ENCODE measurements at places on chromosomes 1 and 21.
A peak's percentile ranks its signal among the peaks of the same experiment; 100 is the strongest.

DNA sequence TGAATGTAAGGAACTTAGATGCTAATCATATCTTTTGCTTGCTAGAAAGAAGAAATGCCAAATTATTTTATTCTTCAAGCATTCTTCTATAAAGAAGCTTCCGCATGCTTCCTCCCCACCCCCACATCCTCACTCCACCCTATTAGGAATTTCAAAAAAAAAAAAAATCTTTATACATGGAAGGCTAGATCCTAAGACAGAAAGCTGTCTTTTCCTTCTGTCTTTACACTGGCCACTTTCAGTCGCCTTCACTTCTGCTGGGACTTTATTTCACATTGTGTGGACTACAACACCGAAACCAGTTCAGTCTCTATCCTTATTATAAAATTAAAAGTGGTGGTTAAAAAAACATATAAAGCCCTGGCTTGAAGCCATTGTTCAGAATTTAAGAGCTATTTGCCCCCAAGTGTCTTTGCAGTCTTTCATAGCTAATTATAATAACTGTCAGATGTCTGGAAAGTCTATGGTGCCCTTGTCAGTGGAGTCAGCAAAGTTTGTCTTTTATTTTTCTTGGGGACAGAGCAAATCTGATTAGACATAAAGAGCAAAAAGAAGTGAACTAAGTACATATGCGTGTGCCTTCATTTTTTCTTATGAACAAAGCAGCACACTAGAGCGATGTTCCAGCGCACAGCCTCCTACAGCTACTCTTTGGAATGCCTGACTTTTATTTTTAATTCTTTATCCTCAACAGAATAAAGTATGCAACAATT, 297.7 kb downstream of the PTPRC start:
- DNase-seq, result no peak

GRCh38 chr1:56297904-56298303, 281.5 kb downstream of the PLPP3 start:
- DNase-seq, result no peak

DNA sequence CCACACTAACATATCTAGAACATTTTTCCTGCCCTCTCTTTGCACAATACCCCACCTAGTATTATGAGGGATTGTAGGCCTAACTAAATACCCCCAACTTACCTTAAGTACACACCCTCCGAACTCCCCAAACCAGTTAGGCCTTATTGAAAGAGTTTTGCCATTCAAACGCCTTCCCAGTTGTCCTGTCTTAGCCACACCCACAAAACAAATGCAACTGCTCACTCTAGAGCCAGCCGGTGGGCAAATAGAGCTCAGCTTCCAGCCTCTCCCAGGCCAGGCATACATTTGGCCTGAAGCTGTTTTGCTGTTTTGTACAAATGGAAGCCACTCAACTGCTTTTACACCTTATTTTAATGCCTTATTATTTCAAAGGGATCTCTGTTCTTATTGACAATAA, 224.2 kb upstream of the RUNX1 start:
- DNase-seq, result no peak

- DNase-seq, result no peak
Measured at GRCh38 chr1:213060836-213061235, 9.8 kb downstream of the RPS6KC1 start.

- no peak for DNase-seq
Measured at GRCh38 chr1:43272161-43272560, 2.4 kb downstream of the TMEM125 start.

GRCh38 chr21:16419188-16419921, 689.6 kb downstream of the USP25 start:
- no peak for DNase-seq

- DNase-seq, result no peak
Measured at GRCh38 chr21:31555741-31556191, 103.7 kb upstream of the SOD1 start.

- DNase-seq, result no peak
Measured at GRCh38 chr1:225435487-225435886, 7.6 kb upstream of the LBR start.

DNA sequence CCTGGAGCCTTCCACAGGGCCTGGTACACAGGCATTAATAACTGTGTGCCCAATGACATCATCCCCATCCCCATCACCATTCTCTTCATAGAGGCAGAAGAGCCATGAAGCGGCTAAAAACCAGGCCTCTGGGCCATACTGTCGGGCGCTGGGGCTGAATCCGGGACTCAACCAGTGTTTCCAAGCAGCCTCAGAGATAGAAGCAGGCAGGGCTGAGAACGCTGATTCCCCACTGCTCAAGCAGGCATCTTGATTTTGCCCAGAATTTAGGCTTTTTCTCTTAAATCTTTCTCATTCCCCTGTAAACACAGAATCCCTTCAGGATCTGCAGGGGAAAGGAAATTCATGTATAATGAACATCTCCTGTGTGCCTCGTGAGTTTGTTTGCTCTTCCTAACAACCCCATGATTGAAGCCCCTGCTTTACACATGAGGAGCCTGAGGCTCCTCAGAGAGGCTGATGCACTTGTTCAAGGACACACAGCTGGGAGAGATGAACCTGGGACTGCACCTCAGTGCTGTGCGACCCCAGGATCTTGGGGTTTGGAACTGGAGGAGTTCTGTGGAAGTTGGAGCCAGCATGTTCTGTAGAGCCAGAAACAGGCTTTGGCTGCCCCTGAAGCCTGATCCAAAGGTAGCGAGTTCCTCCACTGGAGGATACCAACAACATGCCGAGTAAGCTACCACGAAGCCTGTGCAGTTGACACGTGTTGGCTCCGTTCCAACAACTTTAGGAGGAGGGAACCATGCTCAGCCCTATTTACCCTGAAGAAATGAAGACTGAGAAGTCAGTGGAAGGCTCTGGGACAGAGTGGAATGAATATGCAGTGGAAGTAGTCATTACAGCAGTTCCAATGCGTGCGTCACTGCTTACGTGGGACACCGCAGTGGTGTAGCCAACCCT, 55.5 kb downstream of the EDN2 start:
- no peak for DNase-seq

DNA sequence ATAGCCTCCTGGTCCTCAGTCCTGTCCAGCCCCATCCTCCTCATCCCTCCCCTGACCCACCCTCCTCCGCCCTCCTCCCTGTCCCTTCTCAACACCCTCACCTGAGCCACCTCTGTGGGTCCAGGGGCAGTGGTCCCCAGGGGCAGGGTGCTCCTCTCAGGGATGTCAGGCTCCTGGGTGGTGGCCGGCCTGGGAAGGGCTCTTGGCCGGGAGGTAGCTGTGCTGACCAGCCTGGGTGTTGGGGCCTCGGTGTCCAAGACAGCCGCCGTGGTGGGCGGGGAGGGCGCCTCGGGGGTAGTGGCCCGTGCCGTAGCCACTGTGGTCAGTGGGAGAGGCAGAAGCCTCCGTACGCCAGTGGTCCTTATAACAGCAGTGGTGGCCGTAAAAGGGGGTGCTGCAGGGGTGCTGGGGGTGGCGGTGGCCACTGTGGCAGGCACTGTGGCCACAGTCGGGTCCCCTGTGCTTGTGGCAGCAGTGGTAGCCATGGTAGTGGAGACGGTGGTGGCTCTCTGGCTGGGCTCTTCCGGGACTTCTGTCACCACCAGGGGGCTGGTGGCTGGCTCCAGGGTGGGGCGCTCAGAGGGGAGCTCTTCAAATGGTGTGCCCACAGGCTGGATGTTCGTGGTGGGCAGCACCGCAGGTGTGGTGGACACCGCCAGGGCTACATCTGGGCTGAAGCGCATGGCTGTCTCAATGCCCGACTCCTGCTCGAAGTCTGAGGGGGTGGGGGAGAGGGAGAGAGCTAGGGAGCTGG, 31.9 kb downstream of the SDC3 start:
- DNase-seq, result peak; percentile 82

DNA sequence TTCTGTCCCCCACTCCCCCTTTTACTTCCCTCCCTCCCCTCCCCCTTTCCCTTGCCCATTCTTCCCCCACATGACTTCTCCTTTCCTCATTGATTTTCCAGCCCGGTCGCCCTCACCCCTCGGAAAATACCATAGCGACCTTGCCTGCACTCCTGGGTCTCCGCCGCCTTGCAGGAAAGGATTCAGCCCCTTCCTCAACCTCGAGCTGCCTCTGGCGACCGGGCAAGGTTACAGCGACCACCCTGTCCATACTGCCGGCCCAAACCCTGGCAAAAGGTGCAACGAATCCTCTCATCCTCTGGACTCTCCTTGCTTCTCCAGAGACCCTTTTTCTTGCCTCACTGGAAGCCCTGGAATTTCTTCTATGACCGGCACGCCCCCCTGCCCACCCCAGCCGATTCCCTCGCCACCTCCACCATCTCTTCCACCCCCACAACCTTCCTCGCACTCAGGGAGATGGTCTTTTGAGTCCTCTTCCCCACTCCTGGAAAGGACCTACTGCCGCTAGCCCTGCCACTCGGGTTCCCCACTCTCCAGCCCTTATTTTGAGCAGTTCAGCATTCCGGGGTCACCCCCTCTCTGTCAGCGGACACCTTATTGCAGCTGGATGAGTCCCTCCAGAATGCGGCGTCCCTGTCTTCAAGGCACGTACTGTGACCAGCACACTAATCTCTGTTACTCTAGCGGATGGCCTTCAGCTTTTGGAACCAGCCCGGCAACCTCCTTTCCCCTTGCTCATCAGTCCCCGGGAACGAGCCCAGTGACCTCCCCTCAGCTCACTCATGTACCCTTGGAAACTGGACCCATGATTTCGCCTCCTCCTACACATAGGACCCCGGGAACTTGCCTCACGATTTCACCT, 846 bp downstream of the NSUN4 start:
- no peak for DNase-seq

GRCh38 chr1:114274621-114275317, 121.1 kb upstream of the SYT6 start:
- DNase-seq, result no peak

DNA sequence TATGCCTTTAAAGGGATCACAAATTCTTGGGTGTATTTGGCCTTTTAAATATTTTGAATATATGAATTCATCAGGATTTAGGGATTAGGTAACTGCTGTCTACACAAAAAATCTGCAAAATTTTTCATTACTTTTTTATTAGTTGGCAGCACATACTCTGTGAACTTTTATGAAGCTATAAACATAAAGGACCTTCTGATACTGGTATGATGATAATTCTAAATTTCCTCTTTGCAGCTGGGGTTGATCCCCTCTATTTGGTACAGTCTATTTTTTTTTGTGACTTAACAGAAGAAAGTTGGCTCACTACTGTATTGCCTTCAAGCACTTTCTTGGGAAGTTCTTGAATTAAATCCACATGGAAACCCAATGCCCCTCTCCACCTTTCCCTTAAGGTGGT, 416.1 kb downstream of the LMO4 start:
- DNase-seq, result no peak

- DNase-seq, result no peak
Measured at GRCh38 chr21:28336314-28336713, 656.4 kb downstream of the LTN1 start.

DNA sequence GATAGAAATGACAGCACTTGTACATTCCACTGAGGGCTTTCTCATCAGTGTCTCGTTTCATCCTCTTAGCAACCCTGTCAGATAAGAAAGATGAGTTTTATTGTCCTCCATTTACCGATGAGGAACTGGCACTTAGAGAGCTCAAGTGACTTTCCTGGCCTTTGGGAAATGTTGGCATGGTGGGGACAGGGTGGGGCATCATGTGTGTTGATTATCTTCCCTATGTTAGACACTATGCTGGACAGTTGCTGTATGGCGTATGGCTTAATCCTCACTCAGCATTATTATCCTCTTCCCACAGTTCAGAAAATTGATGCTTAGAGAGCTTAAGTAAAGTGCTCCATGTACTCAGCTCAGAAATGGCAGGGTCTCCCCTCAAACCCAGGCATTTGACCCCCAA, 163.2 kb downstream of the CAMTA1 start:
- DNase-seq, result no peak

- no peak for DNase-seq
Measured at GRCh38 chr1:15948595-15949452, 27.1 kb downstream of the ZBTB17 start.

DNA sequence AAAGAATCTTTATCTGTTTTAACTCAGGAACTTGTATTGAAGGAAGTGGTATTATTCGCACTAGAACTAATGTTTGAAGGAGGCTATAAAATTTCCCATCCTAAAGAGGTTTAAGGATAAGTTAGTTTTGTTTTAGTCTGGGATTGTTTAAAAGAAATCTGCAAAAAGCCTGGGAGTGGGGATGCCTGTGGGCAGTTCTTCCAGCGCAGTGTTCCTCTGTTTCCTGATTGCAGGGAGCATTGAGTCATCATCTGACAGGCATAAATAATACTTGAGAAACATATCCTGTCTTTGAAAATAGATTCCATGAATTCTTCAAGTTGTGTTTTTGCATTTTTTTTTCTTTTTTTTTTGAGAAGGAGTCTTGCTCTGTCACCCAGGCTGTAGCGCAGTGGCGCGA, 350.8 kb upstream of the PTBP2 start:
- no peak for DNase-seq

GRCh38 chr1:230575886-230576500, 66.3 kb upstream of the COG2 start:
- no peak for DNase-seq

GRCh38 chr1:34924759-34925555, 4.5 kb downstream of the DLGAP3 start:
- DNase-seq, result peak; percentile 44
